CD4-positive, alpha-beta T cell (primary cell): ENCODE measurements at places on chromosomes 4 and X.
A peak's percentile ranks its signal among the peaks of the same experiment; 100 is the strongest.

- no peak for DNase-seq
Observed at GRCh38 chrX:116239944-116240840, 69.6 kb downstream of the AGTR2 start.

DNA sequence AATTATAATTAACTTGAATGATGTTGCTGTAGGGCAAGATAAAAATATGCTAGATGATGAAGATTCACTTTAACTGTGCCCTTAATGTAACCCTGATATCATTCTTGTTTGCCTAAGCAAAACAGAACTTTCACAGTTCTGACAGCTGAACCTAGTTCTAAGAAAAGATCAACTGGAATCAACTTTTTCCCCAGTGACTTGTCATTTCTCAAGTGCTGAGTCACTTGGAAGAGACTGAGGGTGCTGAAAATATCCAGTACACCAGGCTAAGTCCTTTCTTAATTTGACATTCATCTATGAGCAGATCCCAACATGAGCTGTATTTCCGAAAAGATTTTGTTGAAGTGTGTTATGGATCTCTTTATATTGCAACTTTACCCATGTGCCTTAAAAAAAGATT lies 140.4 kb downstream of the MID1IP1 start:
- DNase-seq = no peak

DNA sequence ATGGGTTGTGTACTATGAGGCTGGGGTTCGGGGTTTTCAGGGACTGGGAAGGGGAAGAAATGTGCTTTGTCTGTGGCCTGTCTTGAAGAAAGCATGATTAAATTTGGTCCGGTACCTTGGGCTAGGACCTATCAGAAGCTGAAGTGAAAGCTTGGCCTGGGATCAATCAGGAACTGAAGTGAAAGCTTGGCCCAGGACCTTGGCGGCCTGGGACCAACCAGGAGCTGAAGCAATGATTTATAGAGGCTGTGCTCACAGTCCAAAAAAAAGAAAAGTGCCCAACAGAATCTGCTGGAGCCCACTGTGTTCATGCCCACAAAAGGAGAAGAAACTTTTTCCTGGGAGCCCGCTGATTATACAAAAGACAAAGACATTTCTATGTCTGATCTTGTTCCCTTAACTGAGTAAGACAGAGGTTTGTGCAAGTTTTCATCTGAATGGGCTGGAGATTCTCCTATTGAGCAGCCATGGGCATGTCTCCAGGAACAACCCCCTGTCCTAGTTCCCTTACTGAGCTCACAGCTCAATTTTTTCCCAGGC lies 1427.9 kb downstream of the FAM133A start:
- no peak for DNase-seq

GRCh38 chr4:139253713-139254112 lies 26.3 kb downstream of the MGARP start:
- DNase-seq = no peak

DNA sequence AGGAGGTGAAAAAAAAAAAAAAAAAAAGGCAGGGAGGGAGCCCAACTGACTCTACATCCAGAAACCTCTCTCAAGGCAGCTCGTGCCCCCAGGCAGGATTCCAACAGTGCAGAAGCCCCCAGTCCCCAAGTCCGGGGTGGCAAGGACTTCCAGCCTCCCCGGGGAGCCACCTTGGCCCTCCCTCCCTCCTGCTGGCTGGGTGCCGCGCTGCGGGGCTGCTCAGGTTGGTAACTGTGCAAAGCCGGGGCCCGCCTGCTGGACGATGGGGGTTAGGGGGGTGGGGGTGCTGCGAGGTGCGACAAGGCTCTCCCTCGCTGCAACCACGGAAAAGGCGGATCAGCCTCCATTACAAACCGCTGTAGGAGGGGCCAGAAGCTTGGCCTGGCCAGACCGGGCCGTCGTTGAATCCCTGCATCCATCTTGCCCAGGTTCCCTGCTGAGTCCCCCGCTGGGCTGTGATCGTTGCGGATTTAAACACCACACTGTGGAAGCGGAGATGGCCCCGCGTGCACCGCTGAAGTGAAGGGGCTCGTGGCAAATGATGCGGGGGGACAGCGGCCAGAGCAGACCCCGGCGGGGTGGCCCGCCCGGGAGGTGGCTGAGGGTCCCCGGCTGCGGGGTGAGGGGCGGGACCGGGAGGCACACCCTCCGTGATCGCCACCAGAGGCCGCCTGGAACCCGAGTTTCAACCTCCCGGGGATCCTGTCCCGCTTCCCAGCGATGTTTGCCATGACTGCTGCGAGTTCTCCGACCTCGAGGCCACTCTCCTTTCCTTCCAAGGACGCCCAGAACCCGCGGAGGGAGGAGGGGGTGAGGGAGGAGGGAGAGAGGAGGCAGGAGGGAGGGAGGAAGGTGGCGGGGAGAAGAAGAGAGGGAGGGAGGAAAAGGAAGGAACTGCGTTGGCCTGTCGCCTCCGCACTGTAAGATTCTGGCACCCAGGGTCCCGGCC lies 58.0 kb upstream of the DDX3X start:
- peak; percentile 77 for DNase-seq

GRCh38 chr4:26058537-26058936 lies 144.5 kb downstream of the SMIM20 start:
- DNase-seq = no peak

GRCh38 chr4:88802138-88802537 lies 104.5 kb upstream of the NAP1L5 start:
- no peak for DNase-seq

DNA sequence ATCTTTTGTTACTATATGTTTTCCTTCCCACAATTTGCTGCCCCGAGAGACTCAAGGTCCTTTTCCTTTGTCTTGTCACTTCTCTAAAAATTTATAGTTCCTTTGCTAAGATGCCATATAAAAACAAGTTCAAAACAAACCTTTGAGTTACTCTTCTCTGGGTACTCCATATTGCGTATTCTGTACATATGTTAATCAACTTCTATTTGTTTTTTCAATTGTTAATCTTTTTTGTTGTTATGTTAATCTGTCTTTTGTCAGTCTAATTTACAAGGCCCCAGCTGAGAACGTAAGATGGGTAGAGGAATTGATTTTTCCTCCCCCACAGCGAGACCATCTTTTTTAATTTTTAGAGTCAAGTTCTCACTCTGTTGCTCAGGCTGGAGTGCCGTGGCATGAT lies 7.2 kb upstream of the PPEF2 start:
- DNase-seq = no peak

DNA sequence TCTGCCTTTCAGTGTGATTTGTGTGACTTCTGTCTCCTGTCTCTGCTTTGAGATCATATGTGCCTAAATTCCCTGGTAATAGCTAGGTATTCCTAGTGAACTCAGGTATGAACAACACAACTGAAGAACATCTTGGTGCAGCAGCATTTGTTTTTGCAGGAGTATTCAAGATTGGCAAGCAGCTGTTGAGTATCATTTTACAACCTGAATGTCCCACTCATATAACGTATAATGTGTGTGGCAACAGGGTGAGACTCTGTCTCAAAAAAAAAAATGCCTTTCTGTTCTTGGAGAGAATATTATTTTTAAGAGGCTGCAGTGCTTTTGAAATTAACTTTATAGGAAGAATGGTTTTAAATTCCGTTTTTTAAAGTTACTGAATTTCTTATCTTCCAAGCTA lies 7.7 kb downstream of the LSM6 start:
- DNase-seq = no peak

DNA sequence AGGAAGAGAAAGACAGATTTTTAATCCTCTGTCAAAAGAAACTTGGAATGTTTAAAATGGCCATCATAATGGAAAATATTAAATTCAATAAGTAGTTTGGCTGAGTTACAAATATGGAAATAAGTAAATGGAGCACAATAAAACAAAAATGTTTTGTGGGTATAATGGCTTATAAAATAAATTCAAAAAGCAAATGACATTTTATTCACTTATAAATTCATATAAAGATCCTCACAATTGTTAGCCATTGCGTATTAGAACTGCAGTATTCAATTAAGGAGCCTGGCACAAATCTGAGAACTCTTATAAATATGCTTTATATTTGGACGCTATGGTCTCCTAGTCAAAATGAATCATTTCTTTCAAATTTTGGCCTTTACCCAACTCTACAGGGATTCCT lies 339.0 kb upstream of the PABPC4L start:
- no peak for DNase-seq
